Left forelimb (tissue), 1 donor: ENCODE measurements at places on chromosomes 3 and 15.

GRCh38 chr3:189572249-189572648, 58.9 kb upstream of the TP63 start:
- no peak for DNase-seq

DNA sequence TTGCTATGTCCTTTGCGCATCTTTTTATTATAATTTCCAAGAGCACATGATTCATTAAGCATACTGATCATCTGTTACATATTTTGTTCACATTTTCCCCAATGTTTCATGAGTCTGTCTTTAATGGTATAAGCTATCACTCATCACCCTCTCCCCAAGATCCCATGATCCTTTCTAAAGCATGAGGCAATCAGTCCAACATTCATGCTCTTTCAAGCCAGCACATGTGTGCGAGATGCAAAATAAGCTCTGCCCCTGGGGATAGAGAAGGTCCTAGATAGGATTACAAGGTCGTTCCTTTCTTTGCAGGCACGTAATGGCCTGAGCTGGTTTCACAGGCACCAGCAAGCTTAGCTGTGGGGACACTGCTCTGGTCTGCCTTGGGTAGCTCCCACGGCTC, 32.2 kb upstream of the B3GNT5 start:
- no peak for DNase-seq

- DNase-seq = no peak
These were observed 1.3 kb downstream of the ADAMTS9 start for GRCh38 chr3:64686446-64686908.

GRCh38 chr3:13473020-13473419, 7.1 kb upstream of the HDAC11 start:
- no peak for DNase-seq

GRCh38 chr3:170909129-170909903, 879 bp upstream of the EIF5A2 start:
- no peak for DNase-seq

- DNase-seq = no peak
These were observed 36.9 kb downstream of the NTRK3 start for GRCh38 chr15:88219623-88220022.

DNA sequence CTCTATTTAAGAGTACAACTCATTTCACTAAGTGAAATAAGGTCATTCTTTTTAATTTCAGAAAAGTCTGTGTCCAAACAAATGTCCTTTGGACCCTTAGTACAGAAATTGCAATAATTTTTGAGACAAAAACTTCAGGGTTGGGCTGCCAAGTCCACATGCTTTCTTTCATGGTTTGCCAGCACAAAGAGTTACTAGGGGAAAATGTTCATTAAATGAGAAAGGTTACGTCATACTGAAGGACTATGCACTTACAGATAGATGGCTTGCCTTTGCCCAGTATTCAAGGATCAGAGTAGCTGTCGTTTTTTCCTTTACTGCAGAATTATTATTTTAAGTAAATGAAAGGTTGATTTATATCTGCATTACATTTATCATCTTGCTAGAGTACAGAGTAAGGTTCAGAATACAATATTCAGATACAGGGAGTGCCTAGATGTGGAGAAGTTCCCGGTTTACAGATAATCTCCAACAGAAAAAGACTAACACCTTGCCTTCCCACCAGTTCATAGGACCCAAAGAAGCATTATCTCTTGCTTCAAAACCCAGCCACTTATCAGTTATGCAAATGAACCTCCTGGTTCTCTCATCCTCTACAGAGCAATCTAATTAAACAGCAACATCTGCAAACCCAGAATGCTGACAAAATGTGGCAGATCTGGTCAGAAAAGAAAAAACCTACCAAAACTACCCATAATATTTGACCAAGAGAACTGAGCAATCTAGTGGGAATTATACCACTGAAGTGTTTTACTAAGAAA, 179.3 kb downstream of the FRMD5 start:
- DNase-seq = no peak

DNA sequence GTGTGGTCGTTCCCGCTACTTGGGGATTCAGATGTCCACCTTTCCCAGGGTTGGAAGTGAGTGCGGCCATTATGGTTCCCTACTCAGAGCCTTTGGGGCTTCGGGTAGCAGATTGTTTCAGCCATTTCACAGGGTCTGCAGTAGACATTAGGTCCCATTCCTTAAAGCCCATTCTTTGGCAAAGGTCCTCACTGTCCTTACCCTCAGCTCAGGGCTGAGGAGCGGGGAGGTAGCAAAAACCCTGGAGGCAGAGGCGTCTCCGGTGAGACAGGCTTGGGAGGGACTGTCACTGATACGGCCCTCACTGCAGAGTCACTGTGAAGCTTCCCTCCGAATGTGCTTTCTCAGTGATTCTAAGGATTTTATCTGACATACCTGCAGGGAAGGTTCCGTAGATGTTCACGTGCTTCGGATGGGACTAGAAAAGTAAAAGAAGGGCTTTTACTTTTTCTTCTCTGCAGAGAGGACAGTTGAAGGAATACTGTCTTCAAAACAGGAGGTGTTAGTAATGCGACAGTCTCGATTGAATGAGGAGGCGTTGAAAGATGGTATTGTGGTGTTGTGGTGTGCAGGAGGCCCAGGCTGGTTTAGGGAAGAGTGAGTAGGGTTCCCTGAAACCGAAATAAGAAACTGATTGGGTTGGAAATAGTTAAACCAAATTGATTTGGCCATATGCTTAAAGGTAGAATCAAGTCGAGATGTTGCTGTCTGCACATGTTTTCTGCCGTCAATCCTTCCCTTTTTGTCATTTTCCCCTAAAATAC, 630 bp downstream of the ATP6V1A start:
- DNase-seq = no peak
